ENCODE measurements at places on chromosomes 12 and 14. TPM values are rescaled to one million over a fixed set of nuclear protein-coding genes. Genes with fewer than 3 reads are reported as not detected.

The KLRK1 gene
- 0.48 TPM for total RNA-seq

The GPX2 gene
- not detected for total RNA-seq

The P2RX2 gene
- total RNA-seq, result not detected

The KRT72 gene
- total RNA-seq, result not detected

The TAS2R8 gene
- total RNA-seq, result not detected

The CFAP251 gene
- total RNA-seq, result 3.7 TPM

The PLEKHG7 gene
- not detected for total RNA-seq

The ARHGDIB gene
- 13.8 TPM for total RNA-seq

The SPATS2 gene
- total RNA-seq, result 8.8 TPM

The SIX6 gene
- total RNA-seq, result not detected

The LALBA gene
- total RNA-seq, result not detected

The DEPDC4 gene
- 0.14 TPM for total RNA-seq

The FMNL3 gene
- 35.1 TPM for total RNA-seq

The SPTB gene
- total RNA-seq, result 0.54 TPM

The LRP6 gene
- total RNA-seq, result 15.2 TPM

The DEGS2 gene
- 0.75 TPM for total RNA-seq

The MIP gene
- total RNA-seq, result not detected

The P2RX7 gene
- total RNA-seq, result 0.96 TPM

The NTF3 gene
- total RNA-seq, result not detected

The TTC6 gene
- total RNA-seq, result 0.13 TPM

The LAG3 gene
- not detected for total RNA-seq

The PTPRB gene
- total RNA-seq, result 4.7 TPM

The CCDC198 gene
- 19.4 TPM for total RNA-seq

The JPH4 gene
- 1.1 TPM for total RNA-seq

The ARHGEF25 gene
- total RNA-seq, result 2.4 TPM

The RNASE3 gene
- not detected for total RNA-seq

The ALKBH1 gene
- 12.9 TPM for total RNA-seq

The STON2 gene
- total RNA-seq, result 17.9 TPM

The LRRC10 gene
- total RNA-seq, result not detected

The DPY19L2 gene
- total RNA-seq, result 5.8 TPM

The FZD10 gene
- 5.1 TPM for total RNA-seq

The PRKD1 gene
- total RNA-seq, result 4.3 TPM

The MSI1 gene
- 3.6 TPM for total RNA-seq

The CCDC88C gene
- total RNA-seq, result 22.4 TPM

All from kidney epithelial cell (primary cell).